ENCODE measurements at places on chromosomes 7 and 10.

DNA sequence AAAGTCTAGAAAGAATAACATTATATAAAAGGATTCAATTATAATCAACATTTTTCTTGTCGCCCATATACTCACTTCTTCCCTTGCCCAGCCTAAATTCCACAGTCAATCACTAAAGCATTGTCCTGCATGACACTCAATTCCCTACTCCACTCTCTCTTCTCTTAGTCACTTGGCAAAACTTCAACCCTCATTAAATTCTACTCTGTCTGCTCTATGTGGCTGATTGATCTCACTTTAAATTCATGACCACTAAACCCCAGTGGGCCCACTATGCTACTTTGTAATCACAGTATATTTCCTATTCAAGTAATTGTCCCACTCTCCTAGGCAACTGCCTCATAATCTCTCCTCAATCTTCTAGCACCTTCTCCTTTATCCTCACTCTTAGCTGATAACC lies 54.1 kb downstream of the MTERF1 start:
- DNase-seq = no peak

- DNase-seq = no peak
Observed at GRCh38 chr10:84348447-84348846, 20.1 kb downstream of the CCSER2 start.

GRCh38 chr7:43880596-43880995 lies 11.3 kb upstream of the MRPS24 start:
- DNase-seq = no peak

GRCh38 chr10:26706206-26706605 lies 8.7 kb downstream of the PDSS1 start:
- DNase-seq = no peak

DNA sequence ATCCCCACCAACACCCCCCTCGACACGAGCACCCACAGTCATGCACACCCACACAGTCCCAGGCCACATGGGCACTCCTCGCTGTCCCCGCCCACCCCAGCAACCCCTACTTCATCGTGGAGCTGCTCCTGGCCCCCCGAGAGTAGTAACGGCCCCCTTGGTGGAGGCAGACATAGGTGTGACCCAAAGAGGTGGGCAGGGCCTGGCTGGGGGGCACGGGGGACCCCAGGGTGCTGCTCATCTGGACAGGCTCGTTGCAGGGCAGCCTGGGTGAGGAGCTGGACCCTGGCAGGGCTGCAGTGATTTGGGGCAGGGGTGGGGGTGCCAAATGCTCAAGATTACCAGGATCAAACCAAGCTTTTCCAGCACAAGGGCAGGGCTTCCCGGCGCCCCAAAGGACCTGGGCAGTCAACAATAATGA lies 42.4 kb upstream of the ZMIZ1 start:
- DNase-seq = no peak

- no peak for DNase-seq
Observed at GRCh38 chr10:65931291-65932070, 994.4 kb upstream of the LRRTM3 start.

- no peak for DNase-seq
Observed at GRCh38 chr7:138510003-138510402, 49.9 kb downstream of the TRIM24 start.

DNA sequence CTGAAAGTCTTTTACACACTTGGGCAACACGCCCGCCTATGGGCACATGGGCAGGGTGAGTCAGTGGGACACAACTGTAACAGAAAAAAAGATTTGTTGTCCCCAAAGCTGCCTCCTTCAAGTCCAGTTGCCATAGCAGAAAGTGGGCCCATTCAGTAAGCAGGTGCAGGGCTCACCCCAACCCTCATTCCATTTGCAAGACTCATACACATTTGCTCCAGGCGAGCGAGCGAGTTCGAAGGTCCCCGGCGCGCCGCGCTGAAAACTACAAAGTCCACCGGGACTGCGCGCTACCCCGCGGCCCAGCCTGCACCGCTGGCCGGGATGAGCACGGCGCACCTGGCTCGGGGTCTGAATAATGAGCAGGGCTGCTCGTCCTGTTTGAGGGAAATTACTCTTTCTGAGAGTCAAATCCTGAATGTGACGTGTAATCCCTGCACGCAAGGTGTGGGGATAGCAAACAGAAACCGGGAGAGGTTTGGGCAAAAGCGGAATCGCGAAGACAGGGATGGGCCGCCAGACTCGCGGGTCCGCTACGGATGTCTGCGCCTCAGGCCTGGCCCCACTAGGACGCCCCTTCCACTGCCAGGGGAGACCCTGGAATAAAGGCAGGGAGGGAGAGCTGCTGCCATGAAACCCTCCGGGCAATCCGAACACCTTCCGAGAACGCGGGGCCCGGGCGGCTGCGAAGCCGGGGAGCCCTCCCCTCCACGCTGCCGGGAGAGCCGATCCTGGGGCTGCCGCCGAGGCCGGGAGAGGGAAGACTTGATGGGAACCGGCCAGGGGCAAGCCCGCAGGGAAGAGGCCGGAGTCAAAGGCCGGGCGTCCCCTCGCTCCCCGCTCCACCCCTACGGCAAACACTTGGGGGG lies 982 bp downstream of the COBL start:
- DNase-seq = no peak

GRCh38 chr7:155247479-155248365 lies 50.0 kb upstream of the INSIG1 start:
- DNase-seq = no peak

DNA sequence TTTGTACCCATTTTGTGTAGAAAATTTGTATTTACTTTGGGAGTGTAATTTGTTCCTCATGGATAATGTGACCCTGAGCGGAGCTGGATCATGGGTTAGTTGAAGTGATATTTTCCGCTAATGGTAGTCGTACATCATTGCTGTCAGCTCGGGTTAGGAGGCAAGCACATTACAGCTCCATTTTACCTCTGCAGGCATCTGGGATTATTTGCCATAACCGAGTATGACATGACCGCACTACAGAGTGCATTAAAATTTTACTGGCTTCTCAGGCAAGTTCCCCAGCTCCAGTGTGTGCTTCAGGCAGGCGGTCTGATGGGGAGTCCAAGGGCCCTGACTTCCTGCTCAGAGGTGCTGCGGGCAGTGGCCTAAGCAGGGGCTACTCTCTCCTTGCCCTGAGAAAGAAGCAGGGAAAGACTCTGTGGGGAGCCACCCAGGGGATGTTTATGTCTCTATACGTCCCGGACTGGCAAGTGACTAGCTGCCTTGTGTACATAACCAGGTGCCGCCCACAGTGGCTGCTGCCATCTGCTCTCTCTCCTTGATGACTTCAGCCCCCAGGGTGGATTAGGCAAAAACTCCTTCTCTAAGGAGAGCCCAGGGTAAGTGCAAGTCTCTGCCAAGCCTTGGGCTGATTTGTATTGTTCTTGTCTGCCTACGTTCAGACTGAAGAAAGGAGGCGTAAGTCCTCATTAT lies 685.3 kb upstream of the GALNT17 start:
- DNase-seq = no peak

GRCh38 chr7:152081088-152081487 lies 55.6 kb downstream of the GALNT11 start:
- no peak for DNase-seq

DNA sequence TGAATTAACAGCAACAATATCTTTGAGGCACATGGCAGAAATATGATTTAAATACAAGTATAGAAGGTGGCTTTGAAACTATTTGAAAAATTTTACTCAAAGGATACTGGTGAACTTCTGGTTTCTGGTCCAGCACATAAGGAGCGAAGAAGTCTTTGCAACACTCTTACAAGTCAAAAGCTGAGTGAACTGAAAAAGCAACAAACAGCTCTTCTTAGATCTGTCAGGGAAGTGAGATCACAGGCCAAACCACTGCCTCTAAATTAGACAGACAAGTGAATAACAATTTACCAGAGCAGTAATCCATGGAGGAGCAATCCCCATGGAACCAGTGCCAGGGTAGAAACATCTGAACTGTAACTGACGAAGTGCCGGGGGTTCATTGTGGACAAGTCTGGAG lies 9.6 kb upstream of the VWC2 start:
- DNase-seq = no peak
